ENCODE measurements at places on chromosomes 4 and X.

GRCh38 chr4:138599965-138600364, 357.8 kb upstream of the SLC7A11 start:
- DNase-seq = no peak

DNA sequence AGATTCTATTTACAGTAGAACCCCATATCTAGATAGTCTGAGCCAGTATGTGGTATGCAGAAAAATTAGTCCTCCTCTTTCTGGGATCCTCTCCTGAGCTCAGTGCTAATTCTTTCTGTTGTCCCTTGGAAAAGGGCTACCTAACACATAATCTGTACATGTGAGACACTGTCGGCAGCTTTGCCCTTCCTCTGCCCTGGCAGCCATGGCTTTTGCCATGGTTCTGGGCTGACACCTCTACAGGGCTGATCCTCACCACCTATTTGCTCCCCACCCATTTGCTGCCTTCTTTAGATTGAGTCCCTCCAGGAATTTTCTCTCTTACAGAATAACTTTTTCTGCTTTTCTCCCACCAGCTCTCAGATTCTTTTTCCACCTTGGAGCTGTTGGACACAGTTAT, 64.7 kb upstream of the MAP9 start:
- DNase-seq = no peak

DNA sequence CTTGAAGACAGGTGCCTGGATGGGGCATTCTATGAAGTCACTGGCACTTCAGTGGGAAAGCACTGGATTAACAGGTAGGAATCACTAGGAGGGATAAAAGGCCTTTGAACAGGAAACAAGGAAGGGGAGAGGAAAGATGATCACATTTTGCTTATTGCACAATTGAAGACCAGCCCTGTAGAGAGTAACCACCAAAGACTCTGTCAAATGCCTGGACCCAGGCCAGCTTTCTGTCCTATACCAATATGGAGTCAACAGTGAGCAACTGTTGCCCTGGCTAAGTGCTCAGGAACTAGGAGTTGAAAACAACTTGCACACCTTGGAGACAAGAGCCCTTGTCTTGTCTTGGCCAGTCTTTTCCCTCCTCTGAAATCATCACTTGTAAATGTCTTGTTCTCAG, 14.1 kb upstream of the RTL3 start:
- no peak for DNase-seq

GRCh38 chr4:102473476-102473875, 27.7 kb upstream of the NFKB1 start:
- DNase-seq = no peak

GRCh38 chr4:126552321-126552720, 1080.4 kb upstream of the INTU start:
- DNase-seq = no peak

DNA sequence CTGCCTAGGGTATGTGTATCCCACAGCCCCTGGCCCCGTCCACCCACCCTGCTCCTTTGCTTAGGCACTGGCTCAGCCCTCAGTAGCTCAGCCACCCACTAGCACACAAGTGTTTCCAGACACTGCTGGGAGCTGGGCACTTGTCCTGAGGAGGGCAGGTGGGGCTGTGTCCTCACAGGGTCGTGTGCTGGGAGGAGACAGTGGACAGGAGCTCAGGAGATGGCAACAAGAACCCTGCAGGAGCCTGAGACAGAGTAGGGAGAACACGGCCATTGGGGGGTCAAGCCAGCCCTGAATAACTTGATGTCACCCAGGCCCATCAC, 5.5 kb upstream of the CPLX1 start:
- DNase-seq = no peak

- no peak for DNase-seq
These were observed 3.3 kb downstream of the HTT start for GRCh38 chr4:3077796-3078195.

DNA sequence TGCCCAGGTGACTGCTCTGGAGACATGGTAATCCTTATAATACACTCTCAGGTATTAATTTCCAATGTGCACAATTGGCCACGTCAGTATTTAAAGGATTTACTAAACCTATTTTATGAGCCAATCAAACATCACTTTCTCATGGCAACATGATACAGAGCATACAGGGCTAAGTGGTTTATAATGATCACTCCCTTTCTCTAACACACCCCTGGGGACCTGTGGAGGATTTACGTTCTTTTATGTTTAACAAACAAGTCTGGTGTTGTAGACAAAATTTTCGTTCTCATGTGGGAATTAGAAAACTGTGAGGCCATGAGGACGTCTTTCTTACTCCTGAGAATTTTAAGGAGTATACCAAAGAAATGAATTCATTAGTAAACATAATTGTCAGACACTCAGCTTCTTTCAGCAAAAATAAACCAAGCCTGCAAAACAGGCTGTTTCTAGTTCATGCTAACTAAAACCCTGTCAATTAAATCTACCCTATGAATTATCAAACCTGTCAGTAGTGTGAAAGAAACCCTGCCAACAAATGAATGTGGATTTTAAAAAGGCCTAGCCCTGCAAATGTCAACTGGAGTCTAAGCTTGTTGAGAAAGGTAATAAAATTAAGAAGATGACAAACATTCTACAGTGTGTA, 155.8 kb downstream of the PDGFC start:
- DNase-seq = no peak

DNA sequence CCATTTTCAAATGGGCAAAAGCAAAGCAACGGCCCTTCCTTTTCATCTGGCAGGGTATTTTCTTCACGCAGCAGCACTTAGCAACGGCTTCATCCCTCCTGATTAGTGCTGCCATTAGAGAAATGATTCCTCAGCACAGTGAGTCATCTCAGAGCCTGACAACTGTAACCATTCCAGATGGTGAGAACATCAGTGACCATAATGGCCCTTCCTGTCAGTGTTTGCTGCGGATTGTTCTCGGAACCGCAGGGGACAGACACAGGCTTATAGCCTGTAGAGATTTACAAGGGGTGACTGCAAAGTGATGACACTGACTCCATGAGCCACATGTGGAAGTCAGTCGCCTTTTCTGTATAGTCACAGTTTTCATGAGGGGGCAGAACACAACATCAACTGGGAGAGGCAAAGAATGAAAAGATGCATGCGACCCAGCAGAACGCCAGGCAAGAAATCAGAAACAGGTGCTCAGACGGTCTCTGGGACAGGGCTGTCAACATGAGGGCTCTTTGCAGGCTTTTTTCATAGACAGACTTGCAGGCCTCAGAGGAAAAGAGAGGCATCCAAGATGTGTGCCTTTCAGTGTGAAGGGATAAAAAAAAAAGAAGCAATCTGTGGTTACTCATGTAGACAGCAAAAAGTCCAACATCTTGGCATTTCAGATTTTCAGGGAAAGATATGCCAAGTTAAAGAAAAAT, 69.9 kb upstream of the FBXW7 start:
- DNase-seq = no peak

GRCh38 chr4:25001509-25001908, 29.2 kb downstream of the LGI2 start:
- DNase-seq = no peak

DNA sequence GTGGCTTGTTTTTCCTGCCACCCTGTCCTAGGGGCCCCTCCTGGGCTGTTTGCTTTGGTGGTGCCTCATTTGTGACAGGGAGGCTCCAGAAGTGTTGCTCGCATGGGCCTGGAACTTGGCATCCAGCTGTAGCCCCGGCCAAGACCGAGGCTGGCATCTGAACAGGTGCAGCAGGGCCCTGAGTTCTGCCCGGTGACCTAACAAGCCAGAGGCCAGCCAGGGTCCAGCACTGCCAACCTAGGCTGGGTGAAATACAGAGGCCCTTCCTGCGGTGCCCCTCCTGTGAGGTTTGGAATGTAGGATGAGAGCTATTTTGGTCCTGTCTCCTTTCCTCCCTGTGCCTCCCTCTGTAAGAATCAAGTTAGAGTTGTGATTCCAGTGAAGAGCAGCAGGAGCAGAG, 58.5 kb downstream of the STARD8 start:
- no peak for DNase-seq

- no peak for DNase-seq
These were observed 60.8 kb upstream of the MID1 start for GRCh38 chrX:10681167-10681566.

- DNase-seq = no peak
These were observed 221.9 kb downstream of the PDGFC start for GRCh38 chr4:156749426-156750403.

DNA sequence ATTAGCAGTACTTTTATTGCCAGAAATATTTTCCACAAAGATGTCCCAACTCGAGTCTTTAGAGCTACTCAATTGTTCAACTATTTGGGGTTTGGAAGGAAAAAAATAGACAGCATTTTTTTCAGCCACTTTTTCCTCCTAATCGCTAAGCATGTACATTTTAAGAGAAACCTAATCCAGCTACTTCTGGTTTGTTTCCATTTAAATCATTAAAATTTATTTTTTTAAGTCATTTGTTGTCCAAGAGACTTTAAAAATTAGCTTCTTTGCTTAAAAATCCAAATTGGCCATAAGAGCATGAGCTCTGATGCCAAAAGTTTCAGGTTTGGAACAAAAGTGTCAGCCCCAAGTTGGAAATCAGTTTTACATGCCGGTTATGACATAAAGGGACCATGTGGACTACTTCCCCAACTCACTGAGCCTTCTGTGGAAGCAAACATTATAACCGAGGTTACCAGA, 186.3 kb upstream of the INTU start:
- no peak for DNase-seq

DNA sequence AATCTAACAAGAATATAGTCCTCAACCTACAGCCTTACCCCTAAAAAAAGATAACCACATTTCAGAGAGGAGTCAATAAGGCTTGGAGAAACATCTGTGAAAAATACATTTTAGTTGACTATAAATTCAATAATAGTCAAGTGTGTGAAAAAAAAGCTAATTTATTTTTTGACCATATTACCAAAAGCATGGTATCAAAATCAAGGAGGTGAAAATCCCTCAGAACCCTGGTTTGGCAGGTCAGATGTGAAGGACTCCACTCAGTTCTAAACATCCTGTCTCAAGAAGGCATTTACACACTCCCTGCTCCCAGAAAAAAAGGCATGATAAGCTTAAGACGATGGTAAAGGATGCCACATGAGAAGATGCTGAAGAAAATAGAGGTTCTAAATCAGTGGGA, 745.1 kb upstream of the TENM3 start:
- DNase-seq = no peak

DNA sequence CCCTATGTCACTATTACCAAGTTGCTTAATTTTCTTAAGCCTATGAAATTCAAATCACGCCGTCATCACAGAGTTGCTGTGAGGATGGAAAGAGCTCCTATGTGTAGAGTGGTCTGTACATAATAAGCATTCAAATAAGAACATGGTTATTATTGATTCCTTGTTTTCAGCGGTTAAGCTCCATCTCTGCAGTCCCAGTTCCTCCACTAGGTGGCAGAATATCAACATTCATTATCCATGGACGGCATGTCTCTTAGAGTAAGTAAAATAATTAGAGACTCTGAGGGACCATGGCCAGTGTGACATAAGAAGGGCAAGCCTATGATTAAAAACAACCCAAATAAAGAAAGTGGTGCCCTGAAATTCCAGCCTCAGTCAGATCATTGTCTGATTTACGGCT, 132.5 kb upstream of the NHS start:
- no peak for DNase-seq

DNA sequence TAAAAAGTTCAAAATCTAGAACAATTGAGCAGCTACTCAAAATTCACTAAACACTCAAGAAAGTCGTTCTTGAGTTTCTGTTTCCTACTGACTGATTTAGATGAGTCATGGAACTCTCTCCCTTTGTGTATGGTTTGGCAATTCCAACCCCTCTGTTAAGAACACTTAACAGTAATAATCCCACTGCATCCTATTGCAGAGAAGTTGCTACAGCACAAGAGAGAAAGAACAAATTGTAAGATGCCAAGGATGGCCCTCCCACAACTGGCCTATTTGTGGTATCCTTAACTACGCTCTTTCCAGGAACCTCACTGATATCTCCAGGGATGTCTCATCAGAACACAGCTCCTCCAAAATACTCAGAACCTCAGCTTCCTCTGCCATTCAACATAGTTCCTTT, 701.8 kb upstream of the TENM3 start:
- no peak for DNase-seq

- DNase-seq = no peak
These were observed 85.7 kb downstream of the ADRA2C start for GRCh38 chr4:3851881-3852280.

- DNase-seq = no peak
These were observed 228.7 kb upstream of the SPRY1 start for GRCh38 chr4:123167931-123168330.

DNA sequence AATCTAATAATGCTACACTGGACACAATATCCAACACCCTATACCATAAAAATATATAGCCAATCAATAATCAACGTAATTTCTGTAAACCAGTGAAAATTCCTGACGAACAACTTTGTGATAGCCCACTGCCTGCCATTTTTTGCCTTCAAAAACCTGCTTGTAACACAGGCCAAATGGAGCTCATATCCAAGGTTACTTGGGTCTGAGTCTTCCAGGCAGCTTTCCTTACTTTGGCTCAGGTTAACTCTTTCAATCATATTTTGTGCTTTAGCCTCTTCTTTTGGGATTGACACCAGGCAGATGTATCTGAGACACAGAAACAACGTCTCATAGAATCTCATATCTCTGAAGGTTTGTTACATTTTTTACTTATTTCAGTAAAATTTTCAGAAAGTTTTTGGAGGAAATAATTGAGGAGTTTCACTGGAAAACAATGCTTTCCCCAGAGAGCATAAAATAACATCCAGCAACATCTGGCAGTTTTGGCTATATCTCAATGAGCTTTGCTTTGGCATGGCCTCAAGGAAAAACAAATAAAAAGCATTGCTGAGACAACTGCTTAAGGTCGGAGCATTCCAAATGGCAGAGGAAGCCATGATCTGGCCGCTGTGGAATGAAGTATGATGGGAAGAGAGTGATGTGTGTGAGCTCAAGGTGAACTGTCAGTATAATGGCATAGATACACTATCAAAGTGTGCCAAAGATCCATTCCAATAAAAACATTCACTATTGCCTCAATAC, 162.9 kb upstream of the SPIN4 start:
- no peak for DNase-seq

DNA sequence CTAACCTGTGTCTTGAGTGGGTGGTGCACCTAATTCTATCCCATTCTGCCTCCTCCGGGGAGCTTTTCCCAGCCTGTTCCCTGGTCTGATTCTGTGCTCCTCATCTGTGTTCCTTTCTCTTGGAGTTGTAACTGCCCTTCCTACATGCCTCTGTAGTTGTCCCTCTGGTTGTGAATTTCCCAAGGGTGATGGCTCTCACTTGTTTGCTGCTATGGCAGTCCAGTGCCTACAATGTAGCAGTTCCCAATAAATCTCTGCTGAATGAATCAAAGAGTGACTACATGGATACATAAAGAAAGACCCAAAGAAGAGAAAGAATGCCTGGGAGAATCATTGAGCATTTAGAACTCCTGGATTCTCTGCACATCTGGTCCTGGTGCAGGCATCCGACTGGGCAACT, 141.6 kb downstream of the HS3ST1 start:
- DNase-seq = no peak

DNA sequence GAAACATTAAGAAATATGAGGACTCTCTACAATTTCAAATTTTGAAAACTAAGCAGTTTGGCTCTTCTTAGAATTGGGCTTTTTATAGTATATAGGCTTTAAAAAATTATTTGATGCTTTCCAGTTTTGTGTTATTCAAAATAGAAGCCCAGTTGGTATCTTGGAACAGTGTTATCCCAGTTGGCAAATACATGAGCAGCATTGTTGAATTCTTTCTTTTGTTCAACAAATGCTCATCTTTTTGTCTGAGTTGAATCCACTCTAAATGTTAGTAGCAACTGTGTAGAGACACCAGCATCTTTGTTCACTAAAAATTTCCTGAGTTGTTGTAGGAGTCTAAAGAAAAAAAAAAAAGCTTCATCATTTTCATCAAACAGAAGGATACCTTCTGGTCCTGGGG, 41.0 kb upstream of the LIMCH1 start:
- DNase-seq = no peak

GRCh38 chr4:145828802-145829485, 109.7 kb downstream of the ZNF827 start:
- no peak for DNase-seq
